ENCODE measurements at places on chromosomes 11 and 22.

GRCh38 chr11:73761403-73761945 is 600 bp upstream of the RAB6A start:
- DNase-seq, result no peak

DNA sequence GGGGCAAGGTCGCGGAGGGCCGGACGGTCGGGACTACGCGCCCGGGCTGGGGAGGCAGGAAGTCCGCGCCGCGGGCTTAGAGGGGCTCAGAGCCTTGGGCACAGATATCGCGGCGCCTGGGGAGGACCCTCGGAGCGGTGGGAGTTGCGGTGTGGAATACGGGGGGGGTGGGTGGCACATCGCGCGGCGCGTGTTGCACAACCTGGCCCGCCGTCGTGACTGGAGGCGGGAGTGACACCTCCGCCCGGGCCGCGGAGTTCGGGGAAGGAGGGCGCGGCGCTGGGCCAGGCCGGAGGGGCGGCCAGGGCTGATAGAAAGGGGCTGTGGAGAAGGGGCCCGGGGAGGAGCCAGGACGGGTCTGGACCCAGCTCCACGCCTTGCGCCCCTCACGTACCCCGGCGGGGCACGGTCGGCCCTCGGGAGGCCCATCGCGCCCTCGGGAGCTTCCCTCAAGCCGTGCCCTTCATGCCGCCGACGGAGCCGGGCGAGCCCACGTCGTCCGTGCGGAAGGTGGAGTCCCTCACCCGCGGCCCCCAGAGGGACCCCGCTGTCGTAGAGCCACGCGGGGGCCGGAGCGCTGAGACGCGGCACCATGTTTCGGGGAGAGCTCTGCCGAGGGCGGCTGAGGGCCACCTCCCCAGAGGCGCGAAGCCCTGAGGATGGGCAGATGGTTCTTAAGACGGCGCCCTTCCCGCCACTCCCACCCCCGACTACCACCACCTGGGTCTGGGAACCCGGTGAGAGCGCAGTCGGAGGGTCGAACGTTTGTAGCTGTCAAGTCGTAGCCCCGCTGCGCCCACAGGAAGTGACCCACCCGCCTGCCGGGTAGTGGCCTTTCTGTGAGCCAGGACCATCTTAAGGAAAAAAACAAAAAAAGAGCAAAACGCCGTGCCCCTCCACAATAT is 729 bp downstream of the IL17RA start:
- DNase-seq, result no peak

DNA sequence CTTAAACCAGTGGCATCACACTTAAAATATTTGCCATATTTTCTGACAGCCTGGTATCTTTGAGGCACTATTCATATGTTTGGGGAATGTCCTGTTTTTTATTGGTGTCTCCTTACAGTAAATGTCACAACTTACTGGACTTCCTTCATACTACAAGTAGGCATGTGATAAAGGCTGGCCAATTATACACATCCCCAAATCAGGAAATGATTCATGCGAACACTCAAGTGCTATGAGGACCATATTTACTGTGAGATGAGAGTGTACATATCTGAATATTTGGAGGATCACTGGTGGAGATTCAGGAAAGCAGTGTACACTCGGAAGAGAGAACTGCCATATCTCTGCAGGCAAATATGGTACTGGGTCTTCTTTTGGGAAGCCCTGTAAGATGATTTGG is 913.8 kb upstream of the CHORDC1 start:
- DNase-seq, result no peak

- DNase-seq, result no peak
Measured at GRCh38 chr11:86873573-86874083, 73.3 kb downstream of the PRSS23 start.

- no peak for DNase-seq
Measured at GRCh38 chr11:126393143-126393542, 37.7 kb downstream of the ST3GAL4 start.

GRCh38 chr11:87266751-87267150 is 229.0 kb downstream of the TMEM135 start:
- DNase-seq, result no peak

- no peak for DNase-seq
Measured at GRCh38 chr22:45885941-45886395, 91.0 kb downstream of the WNT7B start.

DNA sequence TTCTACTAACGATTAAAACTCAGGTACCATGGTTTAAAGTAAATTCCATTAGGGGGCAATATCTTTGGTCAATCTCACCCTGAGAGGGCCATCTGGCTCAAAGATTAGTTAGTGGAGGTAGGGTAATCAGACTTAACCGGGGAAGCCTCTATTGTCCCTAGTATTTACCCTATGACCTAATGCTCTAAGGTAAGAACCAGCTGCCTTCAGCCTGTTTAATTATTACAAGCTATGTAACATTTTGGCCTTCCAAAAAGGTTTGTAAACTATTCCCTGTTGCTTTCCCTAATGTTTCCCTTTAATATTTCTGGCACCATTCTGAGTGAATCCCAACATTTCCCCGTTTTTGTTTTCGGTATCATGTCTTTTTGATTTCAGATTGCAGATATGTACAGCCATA is 15.1 kb upstream of the GLYATL1 start:
- no peak for DNase-seq

- DNase-seq, result no peak
Measured at GRCh38 chr22:19610518-19611253, 86.5 kb upstream of the CLDN5 start.

- DNase-seq, result no peak
Measured at GRCh38 chr22:46970411-46971098, 208.1 kb downstream of the TBC1D22A start.

DNA sequence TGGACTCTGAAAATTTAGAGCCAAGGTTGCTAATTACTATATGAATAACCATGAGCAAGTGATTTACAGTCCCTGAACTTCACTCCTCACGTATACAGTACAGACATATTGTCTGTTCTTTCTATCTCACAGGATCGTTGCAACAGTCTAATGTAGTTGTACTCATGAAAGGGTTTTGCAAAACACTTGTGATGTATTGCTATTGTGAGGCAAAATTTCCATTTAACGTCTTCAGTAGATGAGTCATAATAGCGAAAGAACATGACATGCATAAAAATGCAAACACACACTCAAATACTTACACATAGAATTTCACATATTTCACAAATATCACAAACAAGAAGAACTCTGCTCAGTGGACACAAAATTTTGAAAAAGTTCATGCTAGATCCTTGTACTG is 134.6 kb upstream of the TRPC6 start:
- DNase-seq, result peak; percentile 42

GRCh38 chr11:3134651-3135480 is 30.2 kb downstream of the OSBPL5 start:
- no peak for DNase-seq

- no peak for DNase-seq
Measured at GRCh38 chr22:30314915-30315314, 11.8 kb downstream of the TBC1D10A start.

DNA sequence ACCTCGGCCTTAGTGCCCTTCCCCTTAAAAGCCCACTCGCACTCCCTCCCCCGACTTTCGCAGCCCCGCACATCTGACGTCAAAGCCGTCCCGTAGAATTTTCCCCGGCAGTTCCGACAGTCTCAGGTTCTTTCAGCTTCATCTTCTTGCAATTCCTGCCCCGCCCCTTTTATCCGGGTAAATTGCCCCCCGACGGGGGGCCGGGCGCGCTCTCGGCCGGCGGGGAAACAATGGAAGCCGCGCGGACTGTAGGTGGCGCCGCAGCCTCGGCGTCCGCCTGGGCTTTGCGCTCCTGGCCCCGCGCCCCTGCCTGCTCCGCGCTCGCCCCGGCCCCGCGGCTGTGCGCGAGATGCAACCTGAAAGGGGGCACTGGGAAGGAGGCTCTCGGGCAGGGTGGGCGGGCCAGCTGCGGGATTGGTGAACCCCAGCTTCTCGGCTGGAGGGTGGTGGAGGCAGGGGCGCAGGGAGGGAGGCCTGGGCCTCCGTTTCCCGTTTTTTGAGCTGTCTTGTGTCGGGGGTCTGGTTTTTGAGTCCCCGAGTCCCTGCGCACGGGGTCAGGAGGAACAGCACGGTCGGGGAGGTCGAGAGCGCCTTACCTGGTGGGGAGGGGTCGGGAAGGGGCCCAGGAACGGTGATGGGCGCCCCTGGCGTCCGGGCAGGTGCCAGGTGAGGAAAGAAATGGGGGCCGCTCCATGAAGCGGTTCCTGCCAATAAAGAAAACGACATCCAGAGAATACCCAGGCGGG is 859 bp upstream of the FGF19 start:
- DNase-seq, result no peak

DNA sequence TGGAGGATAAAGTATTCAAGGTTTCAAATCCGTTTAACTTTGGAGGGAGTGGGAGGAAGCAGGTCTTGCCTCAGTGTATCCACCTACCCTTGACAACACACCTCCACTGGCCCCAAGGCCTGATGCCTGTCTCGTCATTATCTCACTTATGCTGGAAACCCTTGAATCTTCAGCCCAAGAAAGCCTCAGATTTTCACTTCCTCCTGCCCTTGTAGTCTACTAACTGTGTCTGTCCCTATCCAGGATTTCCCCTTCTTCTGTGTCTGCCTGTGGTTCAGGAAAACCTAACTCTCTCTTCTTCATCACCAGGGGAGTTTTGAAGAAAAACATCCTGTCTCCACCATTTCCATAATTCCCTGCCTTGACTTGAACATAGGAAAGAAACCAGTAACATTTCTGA is 56.1 kb downstream of the SYT9 start:
- no peak for DNase-seq

DNA sequence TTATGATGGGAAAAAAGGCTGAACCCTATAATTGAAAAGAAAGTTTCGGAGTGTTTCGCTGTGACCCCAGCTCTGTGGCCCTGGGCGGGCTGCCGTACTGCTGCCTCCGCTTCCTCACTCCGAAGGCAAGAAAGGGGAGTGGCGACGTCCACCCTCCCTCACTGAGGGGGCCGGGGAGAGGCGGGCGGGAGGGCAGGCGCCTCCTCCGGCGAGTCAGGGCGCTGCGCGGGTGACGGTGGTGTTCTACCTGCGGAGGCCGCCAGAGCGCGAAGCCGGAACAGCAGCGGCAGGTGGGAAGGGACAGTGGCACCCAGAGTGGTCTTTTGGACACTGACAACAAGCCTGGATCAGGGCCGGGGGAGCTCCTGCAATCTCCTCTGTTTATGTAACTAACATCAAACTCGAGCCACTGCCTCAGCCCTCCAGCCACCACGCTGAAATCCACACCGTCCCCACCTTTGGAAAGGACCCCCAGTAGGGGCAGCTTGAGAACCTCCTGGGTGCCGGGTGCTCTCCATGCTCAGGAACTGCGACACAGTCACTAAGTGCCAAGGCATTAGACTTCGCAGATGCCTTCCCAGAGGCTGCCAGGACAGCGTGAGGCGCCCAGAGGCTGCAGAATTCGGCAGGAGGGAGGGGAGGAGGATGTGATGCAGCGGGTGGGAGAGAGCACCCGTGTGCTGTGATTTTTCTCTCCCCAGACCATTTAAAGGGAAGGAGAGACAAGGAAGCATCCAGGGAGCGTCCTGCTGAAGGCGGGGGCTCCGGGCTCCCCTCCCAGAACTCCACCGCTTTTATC is 25.5 kb downstream of the BID start:
- no peak for DNase-seq
